ENCODE measurements at places on chromosomes 2 and 18.

- no peak for DNase-seq
Measured at GRCh38 chr2:20359096-20359495, 8.5 kb upstream of the PUM2 start.

- DNase-seq = no peak
Measured at GRCh38 chr2:152421521-152422370, 86.8 kb downstream of the FMNL2 start.

- DNase-seq = no peak
Measured at GRCh38 chr2:119914266-119914665, 98.6 kb upstream of the EPB41L5 start.

DNA sequence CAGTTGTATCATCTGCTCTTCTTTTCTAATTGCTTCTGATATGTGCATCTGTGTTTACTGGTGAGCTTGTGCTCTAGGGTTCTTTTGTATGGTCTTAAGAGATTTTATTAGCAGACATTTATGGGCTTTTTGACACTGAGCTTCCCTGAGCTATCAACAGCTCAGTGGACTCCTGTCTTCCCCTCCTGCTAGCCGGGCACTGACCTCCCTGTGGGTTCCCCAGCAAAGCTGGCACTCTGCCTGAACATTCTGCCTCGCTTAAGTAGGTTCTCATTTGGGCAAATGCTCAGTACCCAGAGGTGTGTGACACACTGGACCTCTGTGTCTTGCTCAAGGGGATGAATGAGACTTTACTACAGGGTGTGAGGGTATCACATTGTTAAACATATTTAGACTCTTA is 15.8 kb downstream of the TRAF3IP1 start:
- DNase-seq = no peak

GRCh38 chr18:44938720-44939665 is 258.3 kb downstream of the SETBP1 start:
- DNase-seq = no peak

DNA sequence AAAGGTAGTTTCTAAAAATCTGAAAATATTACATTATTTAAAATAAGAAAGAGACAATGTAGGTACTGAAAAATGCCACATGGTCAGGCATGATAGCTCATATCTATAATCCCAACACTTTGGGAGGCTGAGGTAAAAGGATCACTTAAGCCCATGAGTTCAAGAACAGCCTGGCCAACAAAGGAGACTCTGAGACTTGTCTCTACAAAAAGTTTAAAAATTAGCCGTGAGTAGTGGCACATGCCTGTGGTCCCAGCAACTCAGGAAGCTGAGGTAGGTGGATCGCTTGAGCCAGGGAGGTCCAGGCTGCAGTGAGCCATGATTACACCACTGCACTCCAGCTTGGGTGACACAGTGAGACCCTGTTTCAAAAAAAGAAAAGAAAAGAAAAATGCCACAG is 21.8 kb downstream of the ATAD2B start:
- DNase-seq = no peak

DNA sequence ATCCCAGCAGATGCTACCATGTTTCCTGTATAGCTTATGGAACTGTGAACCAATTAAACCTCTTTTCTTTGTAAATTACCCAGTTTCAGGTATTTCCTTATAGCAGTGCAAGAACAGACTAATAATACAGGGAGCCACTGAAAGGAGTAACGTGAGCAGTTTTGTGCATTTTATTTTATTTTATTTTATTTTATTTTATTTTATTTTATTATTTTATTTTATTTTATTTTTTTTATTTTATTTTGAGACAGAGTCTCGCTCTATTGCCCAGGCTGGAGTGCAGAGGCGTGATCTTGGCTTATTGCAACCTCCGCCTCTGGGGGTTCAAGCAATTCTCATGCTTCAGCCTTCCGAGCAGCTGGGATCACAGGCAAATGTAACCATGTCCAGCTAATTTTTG is 156.3 kb upstream of the MSH6 start:
- no peak for DNase-seq

DNA sequence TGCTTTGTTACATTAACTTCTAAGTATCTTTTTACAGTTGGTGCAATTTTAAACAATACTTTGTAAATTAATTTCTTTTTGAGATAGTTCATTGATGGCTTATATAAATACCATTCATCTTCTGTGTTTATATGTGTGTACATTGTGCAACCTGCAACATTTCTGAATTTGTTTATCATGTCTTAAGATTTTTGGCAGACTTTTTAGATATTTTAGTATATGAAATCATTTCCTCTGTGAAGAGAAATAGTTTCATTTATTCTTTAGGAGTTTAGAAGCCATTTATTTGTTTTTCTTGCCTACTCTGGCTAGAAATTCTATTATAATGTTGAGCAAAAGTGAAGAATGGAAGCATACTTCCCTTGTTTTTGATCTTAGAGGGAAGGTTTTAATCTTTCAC is 337.8 kb upstream of the DSEL start:
- DNase-seq = no peak

- DNase-seq = peak; percentile 54
Measured at GRCh38 chr2:64998658-64999061, 9.5 kb downstream of the SLC1A4 start.

- no peak for DNase-seq
Measured at GRCh38 chr2:137721733-137722132, 242.5 kb upstream of the HNMT start.

- no peak for DNase-seq
Measured at GRCh38 chr2:2696733-2697455, 365.8 kb upstream of the MYT1L start.

Data from globus pallidus (tissue), 1 donor.